ENCODE measurements at places on chromosomes 5 and 9. TPM values are rescaled to one million over a fixed set of nuclear protein-coding genes. Genes with fewer than 3 reads are reported as not detected.

Gene ANKRD34B
- total RNA-seq = not detected

GRCh38 chr5:160500786-160501779 lies 79.4 kb downstream of the PTTG1 start:
- DNase-seq = no peak

DNA sequence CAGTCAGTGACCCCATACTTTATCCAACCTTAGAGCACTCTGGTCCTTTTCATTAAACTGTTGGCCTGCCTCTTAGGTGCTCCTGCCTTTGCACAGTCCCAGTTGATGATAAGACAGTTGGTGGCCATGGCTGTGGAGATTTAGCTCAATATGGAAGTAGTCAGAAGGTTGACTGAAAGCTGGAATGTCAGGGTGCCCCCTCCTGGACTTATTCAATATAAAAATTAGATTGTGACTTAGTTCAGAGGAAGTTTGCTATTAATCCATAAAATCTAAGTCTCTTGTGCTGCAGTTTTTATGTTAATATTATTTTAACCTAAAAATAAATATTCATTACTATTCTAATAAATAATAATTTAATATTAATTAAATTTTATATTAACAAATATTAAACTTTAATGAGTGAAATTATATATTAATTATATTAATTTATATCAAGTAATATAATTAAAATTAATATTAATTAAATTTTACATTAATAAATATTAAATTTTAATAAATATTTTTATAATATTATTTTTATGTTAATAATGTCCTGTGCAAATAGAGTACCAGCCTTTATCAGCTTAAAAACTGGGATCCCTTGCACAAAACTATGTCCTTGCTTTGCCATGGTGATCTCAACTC lies 77.7 kb upstream of the ADAMTSL1 start:
- DNase-seq = no peak

GRCh38 chr5:163347671-163348070 lies 89.7 kb upstream of the CCNG1 start:
- no peak for DNase-seq

DNA sequence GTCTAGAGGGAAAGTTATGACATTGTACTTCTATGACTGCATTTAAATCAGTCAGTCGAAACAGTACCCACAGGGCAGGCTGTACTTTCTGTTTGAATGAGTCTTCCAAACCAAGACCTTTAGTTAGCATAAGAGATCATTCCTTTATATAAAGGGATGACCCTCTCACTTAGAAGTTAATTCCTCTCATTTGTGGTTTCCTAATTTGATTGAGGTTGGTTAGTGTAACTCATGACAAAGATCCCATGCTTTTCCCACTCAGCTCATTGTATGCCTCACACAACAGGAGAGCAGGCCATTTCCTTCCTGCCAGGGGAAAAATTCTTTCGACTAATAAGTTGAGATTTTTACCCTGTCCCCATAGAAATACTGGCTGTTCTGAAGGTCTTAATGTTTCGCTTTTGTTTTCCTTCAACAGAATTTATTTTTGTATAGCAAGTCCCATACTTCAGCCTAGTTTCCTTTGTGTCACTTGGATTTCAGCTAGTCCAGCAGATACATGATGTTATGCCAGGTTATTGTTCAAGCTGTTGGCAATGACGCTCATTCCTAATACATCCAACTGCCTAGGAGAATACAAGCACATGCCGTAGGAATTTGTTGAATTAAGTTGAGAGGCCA lies 500.7 kb downstream of the SPATA31D1 start:
- DNase-seq = no peak

DNA sequence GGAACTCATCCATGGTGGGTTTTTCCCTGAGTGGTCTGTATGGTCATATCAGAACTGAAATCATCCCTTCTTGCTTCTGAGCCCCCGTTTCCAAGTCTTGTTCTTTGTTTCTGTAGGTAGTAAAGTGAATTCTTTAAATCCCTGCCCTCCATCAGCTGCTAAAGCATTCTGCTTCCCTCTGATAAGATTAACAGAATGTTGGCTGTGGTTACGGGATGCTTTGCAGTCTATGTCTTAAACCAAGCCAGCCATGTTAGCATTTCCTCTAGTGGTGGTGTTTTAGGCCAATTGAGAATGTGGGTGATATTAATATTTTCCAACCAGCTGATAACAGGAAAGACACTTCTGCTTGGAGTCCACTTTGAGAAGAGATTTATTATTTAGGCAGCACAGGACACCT lies 22.0 kb upstream of the KCNIP1 start:
- DNase-seq = no peak

DNA sequence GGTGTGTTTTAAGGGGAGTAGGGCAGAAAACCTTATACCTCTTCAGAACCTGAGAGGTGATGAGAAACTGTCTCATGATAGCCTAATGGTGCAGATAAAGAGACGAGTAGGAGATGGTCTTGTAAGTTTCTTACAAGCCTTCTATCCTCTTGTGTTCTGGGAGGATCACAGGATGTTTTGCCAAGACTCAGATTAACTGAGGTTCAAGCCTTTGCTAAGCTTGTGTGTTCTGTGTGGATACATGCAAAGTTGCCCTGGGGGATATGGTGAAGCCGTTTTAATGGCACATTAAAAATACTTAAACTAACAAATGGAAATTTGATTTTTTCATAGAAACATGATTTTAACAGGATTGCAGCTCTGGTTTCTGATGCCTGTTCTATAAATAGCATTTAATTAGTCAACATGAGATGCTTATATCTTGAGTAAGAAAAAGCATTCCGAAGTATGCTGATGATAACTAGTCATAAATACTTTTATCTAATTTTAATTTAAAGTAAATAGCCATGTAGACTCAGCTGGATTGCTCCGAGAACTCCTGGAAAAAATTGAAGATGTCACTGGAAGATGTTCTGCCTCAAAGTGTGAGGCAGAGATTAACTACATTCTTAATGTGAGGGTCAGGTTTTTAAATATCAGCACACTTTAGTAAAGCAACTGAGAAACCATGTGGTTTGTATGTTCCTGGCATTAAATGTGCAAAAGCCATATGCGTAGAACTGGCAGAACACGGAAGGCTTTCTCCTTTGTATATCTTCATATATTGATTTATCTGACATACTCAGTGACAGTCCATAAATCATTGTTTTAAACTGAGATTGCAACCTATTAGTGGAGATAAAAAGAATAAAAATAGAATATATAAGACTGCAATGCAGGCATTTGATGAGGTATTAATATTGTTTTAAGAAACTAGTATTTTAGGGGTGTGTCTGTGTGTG lies 53.7 kb downstream of the IPO11 start:
- no peak for DNase-seq
